DMS 273 treated with DMSO at 0.1 percent for 48 hours (cell line): ENCODE measurements at places on chromosomes 3 and 15.

- no peak for DNase-seq
Observed at GRCh38 chr3:126539558-126540250, 15.7 kb downstream of the CHST13 start.

DNA sequence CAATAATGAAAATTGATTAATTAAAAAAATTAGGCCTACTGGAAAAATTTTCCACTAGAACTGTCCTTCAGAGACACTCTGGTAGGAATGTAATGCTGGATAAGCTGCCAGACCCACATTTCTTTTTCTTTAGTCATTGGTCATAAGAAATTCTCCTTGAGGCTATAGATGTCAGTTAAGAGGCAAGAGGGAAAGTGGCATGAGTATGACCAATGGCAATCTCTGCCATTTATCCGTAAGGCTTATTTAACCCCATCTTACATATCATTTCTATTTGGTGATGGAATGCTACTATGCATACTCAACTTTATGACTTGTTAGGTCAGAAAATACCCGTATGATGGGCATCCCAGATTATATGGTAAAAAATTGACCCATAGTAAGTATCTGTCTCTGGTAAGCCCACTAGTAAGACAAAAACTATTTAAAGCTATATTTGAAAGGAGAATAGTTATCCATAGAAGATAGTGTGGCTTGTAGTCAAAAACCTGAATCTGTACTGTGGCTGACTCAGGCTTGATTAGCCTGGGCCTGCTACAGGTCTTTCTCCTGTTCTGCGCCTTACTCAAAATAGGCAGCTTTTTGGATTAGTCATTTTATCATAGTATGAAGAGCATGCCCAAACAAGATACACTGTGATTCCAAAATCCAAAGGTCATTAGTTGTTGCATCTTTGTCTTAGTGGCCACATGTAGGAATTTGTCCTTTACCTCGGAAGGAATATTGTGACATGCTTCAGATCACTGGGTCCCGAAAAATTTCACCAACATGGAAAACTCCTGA lies 314.7 kb downstream of the PYDC2 start:
- DNase-seq = no peak

GRCh38 chr15:51030649-51031316 lies 63.9 kb downstream of the TNFAIP8L3 start:
- no peak for DNase-seq

GRCh38 chr15:93109336-93110102 lies 20.5 kb upstream of the RGMA start:
- DNase-seq = no peak

DNA sequence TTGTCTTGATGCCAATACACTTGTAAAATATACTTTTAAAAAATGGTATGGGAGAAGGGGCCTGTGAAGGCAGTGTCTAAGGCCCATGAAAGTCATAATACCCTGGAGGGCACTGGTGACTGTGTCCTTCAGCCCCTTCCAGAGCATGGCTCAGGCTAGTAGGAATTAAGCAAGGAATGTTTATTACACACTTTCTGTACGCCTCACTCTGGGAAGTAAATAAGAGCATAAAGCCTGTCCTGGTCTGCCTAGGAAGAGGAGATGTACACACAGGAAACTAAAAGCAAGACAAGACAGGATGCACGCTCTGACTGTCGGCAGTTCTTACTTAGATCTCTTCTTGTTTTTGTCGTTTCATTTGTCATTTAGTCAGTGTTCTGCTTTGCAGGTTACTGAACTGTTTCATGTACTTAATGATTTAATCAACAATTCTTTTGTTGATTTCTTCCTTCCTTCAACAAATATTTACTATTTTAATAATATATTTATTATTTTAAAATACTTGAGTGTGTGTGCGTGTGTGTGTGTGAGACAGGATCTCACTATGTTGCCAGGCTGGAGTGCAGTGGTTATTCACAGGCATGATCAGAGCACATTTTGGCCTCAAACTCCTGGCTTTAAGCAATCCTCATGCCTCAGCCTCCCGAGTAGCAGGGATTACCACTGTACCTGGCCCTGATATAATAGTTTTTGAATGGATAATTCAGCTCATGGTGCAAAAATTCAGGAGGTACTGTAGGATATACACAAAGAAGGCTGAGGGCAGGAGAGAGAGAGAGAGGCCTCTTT lies 9.0 kb upstream of the SMAD6 start:
- DNase-seq = no peak

DNA sequence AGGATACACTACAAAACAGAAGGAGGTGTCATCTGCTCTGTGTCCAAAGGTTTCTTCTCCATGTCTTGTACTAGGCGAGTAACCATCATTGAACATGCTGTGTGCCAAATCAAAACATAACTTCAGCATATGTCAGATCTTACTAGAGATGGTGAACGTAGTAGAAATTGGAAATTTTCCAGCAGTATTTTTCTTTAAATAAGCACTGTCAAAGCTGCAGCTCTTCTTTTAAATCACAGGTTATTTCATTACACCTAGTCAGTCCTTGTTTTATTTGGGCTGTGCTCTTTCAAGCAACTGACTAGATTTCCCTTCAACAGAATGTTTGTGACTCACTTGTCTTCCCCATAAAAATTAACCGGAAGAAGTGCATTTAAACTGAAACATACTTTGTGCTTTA lies 46.5 kb downstream of the MSL2 start:
- no peak for DNase-seq

DNA sequence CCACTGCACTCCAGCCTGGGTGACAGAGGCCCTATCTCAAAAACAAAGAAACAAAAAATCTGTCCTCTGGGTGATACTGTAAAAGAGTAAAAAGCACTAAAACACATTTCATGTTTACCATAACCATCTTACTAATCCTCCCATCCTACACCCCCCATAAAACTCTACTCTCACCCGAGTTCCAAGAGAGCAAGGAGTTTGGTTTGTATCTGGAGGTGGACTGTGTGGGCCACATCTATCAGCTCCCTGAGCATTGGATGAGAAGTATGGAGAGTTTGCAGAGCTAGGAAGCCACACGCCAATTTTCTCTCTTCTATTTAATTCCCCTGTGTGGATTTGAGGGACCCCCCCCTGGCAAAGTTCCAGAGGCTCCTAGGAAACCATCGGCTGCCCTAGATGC lies 80.0 kb downstream of the ATP10A start:
- DNase-seq = no peak

DNA sequence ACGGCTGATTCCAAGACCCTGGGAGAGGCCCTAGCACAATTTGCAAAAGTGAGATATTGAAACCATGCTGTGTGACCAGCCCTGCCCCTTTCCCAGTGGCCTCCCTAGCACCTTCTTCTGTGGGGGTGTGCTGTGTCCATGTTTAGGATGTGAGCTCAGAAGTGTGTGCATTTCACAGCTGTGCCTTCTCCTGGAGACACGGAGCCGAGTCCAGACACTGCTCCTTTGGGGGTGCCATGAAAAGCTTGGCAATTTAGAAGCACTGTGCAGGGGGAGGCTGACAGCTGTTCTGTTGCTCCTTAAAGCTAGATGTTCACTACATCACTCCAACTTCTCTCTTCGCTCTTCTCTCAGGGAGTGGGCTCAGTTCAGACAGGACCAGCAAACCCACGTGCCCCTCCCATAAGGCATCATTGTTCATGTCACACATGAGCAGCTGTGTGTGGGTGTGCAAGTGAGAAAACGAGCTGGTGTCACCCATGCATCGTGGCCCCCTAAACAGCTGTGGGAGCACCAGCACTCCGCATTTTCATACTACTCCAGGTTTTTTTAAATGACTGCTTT lies 492.6 kb downstream of the GABRG3 start:
- DNase-seq = no peak

- DNase-seq = no peak
Observed at GRCh38 chr3:169104972-169105371, 558.5 kb downstream of the MECOM start.

DNA sequence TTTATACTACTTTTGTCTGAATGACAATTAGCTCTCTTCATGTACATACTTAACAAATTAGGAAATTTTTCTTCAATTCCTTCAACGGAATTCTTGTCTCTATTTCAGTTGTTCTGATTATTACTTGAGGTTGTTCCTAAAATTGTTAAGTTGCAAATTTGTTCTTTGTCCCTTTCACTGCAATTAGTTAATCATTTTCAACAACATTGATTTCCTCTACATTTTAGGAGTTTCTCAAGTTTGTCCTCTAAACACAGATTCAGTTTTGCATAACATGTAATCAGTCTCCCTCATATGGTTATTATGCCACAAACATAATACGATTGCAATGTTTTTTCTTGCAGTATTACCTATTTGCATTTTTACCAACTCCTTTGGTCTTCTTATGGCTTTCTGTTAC lies 283.5 kb downstream of the SV2B start:
- no peak for DNase-seq

DNA sequence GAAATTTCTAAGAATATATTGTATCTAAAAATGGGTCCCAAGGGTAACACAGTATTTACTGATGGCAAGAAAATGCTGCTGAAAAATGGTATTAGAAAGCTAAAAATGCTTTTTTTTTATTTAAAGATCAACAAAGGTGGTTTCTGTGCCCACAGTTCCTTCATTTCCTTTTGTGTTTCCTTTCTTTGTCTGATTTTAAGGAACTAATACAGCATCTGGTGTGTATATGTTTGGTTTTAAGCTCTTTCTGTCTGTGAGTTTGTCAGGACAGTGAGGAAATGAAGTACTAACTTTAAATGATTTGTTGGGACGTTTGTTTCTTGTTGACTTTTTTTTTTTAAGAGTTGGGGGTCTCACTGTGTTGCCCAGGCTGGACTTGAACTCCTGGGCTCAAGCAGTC lies 38.2 kb downstream of the RASA2 start:
- DNase-seq = no peak

- no peak for DNase-seq
Observed at GRCh38 chr3:153951276-153951675, 169.9 kb upstream of the ARHGEF26 start.

DNA sequence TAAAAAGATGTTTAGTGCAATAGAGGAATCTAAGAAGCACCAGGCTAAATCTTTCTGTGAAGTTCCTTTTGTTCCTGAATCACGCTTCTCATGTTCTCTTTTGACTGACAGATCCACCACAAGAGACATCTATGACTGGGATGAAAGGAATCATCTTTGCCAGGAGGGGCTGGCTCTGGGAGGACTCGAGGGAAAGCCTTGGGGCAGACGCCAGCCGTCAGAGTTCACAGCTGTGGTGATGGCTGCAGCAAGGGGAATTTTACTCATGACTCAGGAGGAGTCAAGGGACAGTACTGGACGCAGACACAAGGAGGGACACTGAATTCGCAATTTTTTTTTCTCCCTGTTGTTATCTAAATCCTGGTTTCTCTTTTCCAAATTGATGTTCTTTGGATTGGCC lies 38.7 kb downstream of the C3orf38 start:
- no peak for DNase-seq

GRCh38 chr15:92316586-92317295 lies 76.9 kb upstream of the ST8SIA2 start:
- no peak for DNase-seq

DNA sequence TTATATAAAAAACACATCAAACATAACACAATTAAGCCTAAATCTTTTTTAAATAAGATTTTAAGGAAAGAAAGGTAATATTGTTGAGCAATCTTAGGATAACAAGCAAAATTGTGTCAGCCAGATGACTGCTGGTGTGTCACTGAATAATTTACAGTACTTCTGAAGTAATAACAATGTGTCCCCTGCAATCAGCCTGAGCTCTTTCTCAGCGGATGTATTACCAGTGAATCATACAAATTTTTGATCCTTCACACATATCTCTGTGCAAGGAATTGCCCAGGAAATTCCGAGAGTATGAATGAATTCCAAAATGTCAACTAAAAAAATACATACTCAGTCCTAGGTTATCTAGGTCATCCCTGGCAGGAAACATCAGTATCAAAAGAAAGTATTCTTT lies 76.6 kb upstream of the PTX3 start:
- no peak for DNase-seq

GRCh38 chr3:150261418-150261817 lies 146.7 kb upstream of the TSC22D2 start:
- no peak for DNase-seq

DNA sequence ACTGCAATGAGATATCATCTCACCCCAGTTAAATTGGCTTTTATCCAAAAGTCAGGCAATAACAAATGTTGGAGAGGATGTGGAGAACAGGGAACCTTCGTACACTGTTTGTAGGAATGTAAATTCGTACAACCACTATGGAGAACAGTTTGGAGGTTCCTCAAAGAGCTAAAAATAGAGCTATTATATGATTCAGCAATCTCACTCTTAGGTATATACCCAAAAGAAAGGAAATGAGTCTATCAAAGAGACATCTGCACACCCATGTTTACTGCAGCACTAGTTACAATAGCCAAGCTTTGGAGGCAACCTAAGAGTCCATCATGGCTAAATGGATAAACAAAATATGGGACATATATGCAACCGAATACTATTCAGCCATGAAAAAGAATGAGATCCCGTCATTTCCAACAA lies 68.0 kb upstream of the HES1 start:
- DNase-seq = no peak

DNA sequence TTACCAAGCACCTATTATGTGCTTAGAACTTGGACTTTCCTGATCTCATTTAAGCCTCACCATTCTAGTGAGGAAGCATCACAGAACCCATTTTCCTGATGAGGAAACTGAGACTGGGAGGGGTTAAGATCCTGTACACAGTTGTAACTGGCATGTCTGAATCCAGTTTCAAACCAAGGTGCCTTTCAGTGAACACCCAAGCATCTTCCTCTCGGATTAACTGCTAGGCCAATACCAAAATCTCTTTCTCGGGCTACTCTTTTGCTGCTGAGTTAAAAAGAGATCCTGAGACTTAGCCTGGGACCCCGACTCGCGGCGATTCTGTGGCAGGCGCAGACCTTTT lies 578 bp upstream of the CEMIP start:
- DNase-seq = no peak

DNA sequence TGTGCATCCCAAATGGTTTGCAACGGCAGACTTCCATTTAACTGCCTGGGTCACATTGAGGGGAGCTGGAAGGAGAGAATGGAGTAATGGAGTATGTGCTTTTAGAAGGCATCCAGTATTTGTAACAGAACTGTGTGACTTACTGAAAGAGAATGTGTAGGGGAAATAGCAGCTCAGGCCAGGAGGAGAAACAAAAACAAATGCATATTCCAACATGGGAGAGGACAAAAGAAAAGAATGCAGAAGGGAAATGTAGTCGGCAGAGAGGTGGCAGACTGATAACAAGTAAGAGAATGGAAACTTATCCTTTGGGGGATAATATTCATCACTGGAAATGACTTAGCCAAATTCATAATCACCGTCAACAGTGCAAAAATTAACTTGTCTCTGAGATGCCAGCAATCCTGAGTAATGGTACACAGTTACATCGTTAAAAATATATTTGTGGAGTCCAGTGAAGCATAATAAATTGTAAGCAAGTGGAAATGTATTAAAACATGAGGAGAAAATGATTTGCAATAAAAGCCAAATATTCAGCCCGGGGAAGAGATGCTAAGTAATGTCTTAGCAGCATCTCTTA lies 294.9 kb upstream of the SGO1 start:
- DNase-seq = no peak

- DNase-seq = no peak
Observed at GRCh38 chr15:49085696-49086459, 39.6 kb upstream of the SECISBP2L start.

- no peak for DNase-seq
Observed at GRCh38 chr15:67240235-67241131, 14.0 kb downstream of the AAGAB start.

- DNase-seq = no peak
Observed at GRCh38 chr3:179297971-179298725, 24.7 kb upstream of the ZNF639 start.

- DNase-seq = no peak
Observed at GRCh38 chr3:134086616-134087015, 56.9 kb upstream of the SLCO2A1 start.
